ENCODE measurements at places on chromosomes 1 and 21. TPM values are rescaled to one million over a fixed set of nuclear protein-coding genes. Genes with fewer than 3 reads are reported as not detected.

Gene TAS1R1
- not detected for total RNA-seq

DNA sequence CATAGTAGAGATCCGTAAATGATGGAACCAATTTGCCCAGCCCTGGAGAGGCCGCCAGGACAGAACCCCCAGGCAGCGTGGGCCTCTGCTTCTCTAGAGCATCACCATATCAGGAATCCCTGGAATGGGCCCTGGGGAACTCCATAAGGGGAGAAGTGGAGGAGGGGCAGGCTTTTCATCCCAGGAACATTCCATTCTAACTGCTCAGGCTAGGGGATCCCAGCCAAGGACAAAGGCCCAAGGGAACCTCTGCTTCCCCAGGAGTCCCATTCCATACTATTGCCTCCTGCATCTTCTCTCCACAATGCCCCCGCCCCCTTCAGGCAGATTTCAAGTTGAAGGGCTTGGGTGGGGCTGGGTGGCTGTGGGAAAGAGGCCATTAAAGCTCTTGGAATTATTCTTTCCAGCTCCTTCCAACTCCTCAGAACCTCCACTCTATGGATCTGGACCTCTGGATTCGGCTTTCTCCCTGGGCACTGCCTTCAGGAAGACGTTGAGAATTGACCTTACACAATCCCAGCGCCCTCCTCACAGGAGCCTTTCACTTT is 6.0 kb downstream of the TRNP1 start:
- peak; percentile 88 for DNase-seq

- no peak for DNase-seq
These were observed 26.3 kb upstream of the PTGFR start for GRCh38 chr1:78464449-78464891.

- no peak for DNase-seq
These were observed 25.5 kb upstream of the MTMR11 start for GRCh38 chr1:149962039-149962647.

DNA sequence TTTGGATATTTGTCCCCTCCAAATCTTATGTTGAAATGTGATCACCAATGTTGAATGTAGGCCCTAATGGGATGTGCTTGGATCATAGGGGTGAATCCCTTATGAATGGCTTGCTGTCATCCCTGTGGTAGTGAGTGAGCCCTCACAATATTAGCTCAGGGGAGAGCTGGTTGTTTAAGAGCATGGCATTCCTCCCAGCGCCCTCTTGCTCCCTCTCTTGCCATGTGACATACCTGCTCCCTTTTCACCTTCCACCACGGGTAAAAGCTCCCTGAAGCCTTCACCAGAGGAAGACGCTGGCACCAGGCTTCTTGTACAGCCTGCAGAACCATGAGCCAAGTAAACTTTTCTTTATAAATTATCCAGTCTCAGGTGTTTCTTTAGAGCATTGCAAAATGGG is 305.6 kb downstream of the KCTD3 start:
- DNase-seq, result no peak

DNA sequence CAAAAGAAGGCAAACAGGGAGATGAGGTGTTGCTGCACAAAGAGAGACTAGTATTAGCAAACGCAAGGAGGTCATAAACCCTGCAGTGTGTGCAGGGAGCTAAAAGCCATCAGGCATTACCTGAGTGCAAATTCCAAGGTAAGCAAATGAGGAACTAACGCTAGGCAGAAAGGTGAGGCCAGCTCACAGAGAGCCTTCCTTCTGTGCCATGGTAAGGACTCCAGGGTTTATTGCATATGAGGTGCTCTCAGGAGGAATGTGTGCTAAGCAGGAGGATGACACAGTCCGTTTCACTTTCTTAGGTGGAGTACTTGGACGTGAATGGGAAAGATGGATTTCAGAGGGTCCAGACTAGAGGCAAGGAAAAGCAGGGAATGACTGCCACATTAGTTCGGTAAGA is 44.6 kb upstream of the MYBPHL start:
- no peak for DNase-seq

DNA sequence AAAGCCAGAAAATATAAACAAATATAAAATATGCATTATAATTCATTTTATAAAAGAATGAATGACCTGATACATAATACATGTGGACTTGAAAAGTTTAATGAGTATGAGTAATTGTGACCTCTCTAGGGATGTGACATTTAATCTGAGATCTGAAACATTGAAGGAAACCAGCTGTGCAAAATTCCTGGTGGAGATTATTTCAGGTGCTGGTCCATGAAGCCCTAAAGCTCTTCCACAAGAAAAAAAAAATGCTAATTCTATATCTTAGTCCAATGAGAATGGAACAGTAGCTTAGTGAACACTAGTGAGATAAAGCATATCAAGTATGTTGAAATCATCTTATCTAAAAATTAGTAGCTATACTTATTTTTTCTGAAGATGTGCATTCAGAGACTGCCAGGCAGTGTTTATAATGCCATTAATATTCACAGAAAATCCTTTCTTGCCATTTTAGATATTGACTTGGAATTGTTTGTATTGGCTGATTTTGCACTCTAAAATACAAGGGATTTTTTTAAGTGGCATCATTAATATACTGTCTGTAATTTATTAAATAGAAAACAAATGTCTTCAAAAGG is 1485.9 kb downstream of the PLA2G4A start:
- DNase-seq, result no peak
